ENCODE measurements at places on chromosomes 2 and 18.

GRCh38 chr2:186675380-186675779 is 18.5 kb upstream of the FAM171B start:
- no peak for DNase-seq

GRCh38 chr2:85770786-85771409 is 17.1 kb downstream of the ATOH8 start:
- DNase-seq, result no peak

- DNase-seq, result no peak
Observed at GRCh38 chr2:128836559-128837100, 518.0 kb upstream of the HS6ST1 start.

- no peak for DNase-seq
Observed at GRCh38 chr2:85468096-85468703, 49.7 kb downstream of the SH2D6 start.

DNA sequence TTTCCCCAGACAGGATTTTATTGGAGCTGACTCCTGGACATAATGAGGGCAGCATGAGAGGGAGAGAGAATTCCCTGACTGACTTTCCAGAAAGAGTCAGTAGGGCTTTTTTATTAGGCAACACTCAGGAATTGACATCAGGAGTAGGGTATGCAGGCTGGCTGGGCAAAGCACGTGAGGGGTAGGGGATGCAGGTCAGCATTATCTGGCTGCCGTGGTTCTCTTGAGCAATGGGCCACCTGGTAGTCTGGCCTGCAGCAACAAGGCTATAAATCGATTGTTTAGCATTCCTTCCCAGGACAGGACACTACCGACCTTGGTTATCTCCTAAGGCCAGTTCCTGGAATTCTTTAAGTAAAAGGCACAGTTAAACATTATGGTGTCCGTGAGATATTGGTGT is 160.8 kb upstream of the AGAP1 start:
- DNase-seq, result no peak

DNA sequence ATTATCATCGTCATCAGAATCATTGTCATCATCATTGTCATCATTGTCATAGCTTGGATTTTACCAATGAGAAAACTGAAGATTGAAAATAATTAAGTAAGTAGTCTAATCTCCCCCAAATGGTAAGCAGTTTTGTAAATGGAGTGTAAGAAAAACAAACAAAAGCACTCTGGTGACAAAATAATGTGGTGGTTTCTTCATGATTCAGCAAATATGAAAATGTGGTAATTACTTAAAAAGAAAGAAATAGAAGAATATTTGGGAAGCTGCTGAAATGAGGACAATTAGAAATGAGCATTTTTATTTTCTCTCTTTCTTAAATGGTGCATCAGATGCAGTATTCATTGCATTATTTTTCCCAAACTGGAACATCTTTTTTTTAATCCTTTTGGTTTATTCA is 514.4 kb downstream of the DCDC2C start:
- no peak for DNase-seq
